ENCODE measurements at places on chromosomes 13 and 19.
A peak's percentile ranks its signal among the peaks of the same experiment; 100 is the strongest.

DNA sequence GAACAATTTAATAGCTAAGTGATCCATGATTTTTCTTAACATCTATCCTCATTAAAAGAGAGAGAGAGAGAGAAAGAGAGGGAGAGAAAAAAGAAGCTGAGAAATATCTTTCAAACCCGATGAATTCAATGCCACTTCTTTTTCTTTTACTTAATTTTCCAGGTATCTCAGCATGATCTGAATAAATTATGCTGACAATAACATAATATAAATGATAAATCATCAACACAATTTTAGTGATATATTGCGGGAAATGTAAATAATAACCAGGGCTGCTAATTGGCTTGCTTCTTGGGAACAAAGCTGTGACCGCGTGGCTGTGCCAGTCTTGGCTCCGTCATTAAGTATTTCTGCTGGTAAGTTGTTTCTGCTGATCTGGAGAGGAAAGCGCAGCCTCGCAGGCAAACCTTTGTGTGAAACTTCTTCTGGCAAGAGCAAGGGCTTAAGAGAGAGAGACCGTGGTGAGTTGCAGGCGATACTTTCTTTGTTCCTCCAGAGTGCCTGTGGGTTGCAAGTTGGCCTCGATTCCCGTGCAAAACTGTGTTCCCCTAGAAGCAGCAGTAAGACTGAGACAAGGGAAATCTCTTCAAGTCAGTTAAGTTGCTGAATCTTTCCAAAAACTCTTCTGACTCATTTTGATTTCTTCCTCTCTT, 489.1 kb upstream of the TSHZ3 start:
- no peak for DNase-seq

- peak; percentile 82 for DNase-seq
Observed at GRCh38 chr19:44611812-44612295, 1.5 kb upstream of the IGSF23 start.

GRCh38 chr13:67069117-67069767, 160.9 kb downstream of the PCDH9 start:
- no peak for DNase-seq

DNA sequence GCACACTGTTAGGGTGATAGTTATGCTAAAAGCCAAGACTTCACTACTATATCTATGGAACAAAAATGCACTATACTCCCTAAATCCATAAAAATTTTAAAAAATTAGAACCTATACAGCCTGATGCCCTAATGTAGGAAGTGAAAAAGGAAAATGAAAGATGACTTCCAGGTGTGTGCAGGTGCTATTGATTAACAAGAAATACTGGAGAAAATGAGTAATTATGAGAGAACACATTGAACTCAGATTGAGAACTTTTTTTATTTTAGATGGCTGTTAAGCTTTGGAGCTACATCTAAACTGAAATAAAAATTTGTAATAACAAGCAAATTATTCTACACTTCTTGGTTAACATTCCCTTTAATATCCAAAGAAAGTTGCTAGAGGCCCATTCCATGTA, 1015.7 kb downstream of the PCDH9 start:
- no peak for DNase-seq

GRCh38 chr13:74555276-74555625, 421.0 kb upstream of the KLF12 start:
- DNase-seq: no peak

- DNase-seq: peak; percentile 52
Observed at GRCh38 chr13:30569901-30570576, 47.7 kb upstream of the USPL1 start.

DNA sequence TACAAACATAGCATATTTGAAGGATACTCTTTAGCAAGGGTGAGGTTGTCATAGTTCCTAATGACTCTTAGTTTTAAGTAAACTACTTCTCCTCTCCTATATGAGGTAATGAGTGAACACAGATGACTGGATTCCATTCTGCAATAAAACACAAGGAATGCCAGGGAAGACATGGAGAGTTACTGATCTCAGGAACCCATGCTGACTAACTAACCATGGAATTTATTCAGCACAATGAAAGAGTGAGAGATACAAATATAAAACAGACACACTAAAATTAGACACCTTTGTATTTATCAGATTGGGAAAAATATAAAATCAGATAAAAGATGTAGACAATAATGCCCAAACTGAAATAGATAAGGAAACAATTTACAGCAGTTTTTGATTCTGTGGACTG, 1525.9 kb upstream of the SLC10A2 start:
- no peak for DNase-seq

- no peak for DNase-seq
Observed at GRCh38 chr19:763181-763580, 12.3 kb downstream of the MISP start.

GRCh38 chr19:35727053-35727955, 9.5 kb downstream of the KMT2B start:
- DNase-seq: no peak

DNA sequence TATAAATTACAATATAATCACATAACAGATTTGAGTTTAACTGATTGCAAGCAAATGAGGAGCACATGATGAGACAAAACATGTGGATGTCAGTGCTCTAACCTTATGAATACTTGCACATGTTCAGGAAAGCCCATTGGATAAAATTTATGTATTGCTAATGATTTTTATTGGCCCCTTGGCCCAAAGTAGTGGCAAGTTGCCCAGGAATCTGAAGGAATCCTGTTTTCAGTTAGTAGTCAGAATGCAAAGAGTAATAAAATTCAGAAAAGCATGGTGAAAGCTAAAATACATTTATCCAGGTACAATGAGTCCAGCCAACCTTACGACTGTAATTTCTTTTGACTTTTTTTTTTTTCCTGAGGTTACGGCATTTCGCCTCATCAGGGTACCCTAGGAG, 1539.4 kb downstream of the EFNB2 start:
- DNase-seq: no peak

DNA sequence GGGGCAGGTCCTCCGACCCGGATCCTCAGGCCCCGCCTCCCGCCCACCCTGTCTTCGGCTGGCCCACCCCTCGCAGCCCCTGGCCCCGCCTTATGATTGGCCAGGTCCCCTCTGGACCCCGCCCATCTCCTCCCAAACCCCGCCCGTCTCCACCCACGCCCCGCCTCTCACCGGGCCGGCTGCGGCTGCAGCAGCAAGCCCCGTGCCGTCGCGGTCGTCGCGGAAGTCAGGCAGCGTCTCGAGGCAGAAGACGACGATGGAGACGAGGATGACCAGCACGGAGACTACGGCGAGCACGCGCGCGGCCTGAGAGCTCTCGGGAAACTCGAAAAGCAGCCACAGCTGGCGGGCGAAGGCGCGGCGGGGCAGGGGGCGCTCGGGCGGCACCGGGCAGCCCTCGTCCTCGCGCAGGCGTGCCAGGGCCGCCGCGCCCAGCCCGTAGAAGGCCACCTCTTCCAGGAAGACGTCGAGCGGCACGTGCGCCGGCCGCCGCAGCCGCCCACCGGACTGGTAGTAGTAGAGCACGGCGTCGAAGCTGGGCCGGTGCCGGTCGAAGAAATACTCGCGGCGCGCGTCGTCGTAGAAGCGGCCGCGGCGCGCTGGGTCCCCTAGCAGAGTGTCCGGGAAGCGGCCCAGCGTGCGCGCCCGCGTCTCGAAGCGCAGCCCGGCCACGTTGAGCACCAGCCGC, 495 bp downstream of the KCNA7 start:
- no peak for DNase-seq

GRCh38 chr19:28318469-28319179, 894.3 kb downstream of the UQCRFS1 start:
- no peak for DNase-seq

DNA sequence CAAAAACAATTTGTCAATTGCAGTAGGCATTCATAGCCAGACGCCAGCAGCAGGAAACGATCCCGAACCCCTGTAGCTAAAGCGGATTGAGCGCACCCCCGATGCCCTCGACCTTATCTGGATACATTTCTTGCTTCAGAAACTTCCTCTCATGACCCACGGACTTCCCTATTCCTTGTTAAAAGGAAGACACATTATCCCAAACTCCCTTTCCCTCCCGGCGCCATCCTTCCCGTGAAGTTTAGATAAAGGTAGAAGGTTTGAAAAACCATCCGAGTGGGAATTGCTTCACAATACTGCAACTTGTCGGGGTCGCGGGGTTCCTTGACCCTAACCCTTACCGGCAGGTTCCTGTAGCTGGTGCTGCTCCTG, 977 bp downstream of the PCDH20 start:
- no peak for DNase-seq

- no peak for DNase-seq
Observed at GRCh38 chr19:40685563-40685962, 4.9 kb downstream of the NUMBL start.

DNA sequence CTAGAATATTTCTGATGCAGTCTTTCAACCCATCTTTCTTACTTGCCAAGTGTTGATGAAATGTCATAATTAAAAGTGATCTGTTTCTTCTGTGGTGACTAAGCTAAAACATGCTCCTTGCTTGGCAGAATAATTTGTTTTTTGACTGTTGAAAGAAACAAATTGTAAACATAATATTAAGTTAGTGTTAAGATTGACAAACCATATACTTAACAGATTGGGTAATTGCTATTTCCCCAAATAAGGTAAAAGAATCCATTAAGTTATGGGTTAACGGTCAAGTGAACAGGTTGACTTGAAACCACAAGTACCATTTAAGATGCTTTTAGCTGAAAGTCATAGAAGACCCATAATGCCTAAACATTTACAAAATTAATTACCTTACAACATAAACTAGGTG, 62.9 kb downstream of the TEX26 start:
- DNase-seq: no peak

All from HepG2 (cell line).